ENCODE measurements at places on chromosomes 6 and 20.
A peak's percentile ranks its signal among the peaks of the same experiment; 100 is the strongest.

DNA sequence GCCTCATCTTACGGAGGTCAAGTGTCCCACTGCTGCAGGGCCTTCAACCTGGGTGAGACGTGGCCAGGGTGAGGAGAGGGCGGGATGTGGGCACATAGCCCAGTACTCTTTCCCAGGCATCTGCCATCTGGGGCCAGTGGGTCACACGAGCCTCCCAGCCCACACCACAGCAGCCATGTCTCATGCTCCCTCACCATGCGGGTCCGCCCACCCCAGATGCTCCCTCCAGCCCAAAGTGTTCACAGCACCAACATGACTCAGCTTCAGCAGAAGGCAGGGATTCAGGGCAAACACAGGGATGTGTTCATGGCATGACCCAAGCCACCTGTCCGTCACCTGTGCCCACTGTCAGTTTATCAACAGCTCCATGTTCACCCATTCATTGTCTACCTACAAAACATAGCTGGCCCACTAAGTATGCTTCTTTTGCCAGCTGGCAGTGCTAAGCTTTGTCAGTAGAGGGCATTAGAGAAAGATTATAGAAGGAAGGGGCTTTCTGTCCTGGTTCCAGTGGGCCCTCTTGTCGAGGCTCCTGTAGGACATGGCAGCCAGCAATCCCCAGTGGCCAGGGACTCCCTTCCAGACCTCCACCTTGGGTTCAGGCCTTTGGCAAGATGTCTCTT is 109.2 kb downstream of the FOXF2 start:
- no peak for DNase-seq

DNA sequence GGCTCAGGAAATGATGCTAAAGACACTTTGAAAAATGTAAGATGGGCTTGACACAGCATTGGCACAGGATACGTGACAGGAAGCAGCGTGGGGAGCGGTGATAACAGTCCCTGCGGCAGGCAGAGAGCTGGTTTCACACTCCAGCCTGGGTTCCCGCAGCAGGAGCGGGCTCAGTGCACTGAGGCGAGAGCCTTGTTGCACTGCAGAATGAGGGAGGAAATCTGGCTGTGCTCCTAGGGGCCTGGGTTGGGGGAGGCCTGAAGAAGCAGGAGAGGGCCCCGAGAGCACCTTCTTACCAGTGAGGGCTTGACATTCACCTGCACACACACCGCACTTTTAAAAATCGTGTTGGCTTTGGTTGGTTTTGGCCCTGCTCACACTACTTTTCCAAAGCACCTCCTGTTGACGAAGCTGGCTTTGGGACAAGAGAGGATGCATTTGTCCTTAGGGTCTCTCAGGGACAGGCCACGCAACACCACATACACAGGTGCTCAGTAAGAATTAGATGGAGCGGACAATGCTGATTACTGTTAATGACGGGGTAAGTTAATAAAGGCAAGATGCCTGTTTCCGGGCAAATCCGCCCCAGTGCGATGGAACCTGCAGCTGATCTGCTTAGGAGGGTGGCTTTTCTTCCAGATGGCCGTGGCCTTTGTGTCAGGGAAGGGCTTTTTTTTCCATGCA is 49.4 kb upstream of the ARMC2 start:
- peak; percentile 16 for DNase-seq

DNA sequence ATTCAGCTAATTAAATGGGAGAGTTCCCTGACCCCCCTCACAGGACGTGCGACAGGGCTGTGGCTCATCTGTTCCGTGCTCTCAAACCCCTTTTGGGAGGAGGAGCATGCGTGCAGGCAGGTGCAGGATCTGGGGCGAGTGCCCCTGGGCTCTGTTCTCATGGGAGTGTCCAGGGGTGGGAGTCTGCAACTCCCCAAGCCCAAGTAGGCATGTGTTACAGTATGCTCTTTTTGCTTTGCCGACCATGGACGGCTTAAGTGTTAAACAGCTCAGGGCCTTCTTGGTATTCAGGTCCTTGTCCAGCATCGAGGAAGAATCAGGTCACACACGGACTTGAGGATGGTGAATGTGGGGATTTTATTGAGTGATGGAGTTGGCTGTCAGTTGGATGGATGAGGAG is 101.6 kb downstream of the NCOA3 start:
- no peak for DNase-seq

GRCh38 chr20:57995381-57995977 is 233.0 kb downstream of the ANKRD60 start:
- DNase-seq, result no peak

DNA sequence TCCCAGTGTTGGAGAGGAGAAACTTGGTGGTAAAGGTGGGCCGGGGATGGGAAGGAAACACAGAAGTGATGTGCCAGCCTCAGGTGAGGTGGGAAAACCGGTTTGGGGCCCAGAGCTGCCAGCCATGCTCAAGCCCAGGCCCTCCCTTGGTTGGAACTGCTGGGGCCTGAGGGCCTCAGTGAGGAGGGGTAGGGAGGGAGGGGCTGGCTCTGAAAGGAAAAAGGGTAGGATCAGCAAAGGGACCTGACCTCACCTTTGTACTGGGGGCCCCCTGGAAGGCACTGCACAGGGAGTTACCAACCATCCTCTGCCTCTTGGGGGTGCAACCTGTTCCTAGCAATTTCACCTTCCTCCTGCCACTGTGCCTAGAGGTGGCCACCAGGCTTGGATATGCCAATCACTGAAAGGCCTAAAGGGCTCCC is 1.8 kb upstream of the SPEF1 start:
- DNase-seq, result no peak

DNA sequence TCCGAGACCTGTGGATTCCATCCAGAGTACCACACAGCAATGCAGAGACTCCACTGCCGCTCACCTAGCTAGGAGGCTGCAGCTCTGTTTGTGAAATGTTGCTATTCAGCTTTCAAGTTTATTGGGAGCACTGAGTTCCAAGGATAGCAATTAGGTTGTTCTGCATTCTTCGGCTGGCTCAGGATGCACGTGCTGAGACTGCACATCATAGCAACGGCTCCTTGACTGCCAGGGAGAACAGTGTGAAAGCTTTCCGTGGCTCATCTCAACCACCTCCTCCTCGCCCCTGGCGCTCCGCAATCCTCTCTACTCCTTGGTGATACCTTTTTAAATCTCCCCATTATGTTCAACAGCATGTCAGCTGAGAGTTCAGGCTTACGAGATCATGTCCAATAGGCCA is 116.6 kb downstream of the TSHZ2 start:
- no peak for DNase-seq

- DNase-seq, result no peak
Measured at GRCh38 chr20:48024539-48024938, 239.3 kb upstream of the SULF2 start.

GRCh38 chr6:52984247-52984646 is 10.8 kb downstream of the GSTA4 start:
- no peak for DNase-seq

Measured in stimulated activated CD8-positive, alpha-beta memory T cell treated with anti-CD3 and anti-CD28 coated beads, Interleukin-7, amount 100 ng/mL, for 24 hours (primary cell).